Activated CD8-positive, alpha-beta T cell treated with anti-CD3 and anti-CD28 coated beads, Interleukin-2, amount 10 ng/mL, durations not matched to agents 7 days and 5 days (primary cell): ENCODE measurements at places on chromosomes 12 and 14. TPM values are rescaled to one million over a fixed set of nuclear protein-coding genes. Genes with fewer than 3 reads are reported as not detected.

- no peak for DNase-seq
Observed at GRCh38 chr12:76255692-76256091, 92.5 kb downstream of the BBS10 start.

DNA sequence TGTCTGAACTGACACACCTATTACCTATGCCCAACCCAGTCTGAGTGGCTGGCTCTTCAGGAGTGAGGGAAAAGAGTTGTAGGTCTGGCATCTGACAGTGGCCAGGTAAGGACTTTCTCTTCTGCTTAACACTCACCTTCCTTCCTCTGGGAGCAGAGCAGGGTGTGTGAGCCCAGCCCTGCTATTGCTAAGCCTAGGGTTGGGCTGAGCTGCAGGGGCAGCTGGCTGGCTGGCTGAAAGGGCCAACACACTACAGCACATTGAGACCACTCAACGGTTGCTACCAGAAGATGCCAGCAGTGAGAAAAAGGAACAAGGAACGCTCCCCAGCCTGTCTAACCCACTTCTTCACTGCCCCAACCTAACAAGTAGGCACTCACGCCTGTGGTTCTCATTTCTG is 201.2 kb downstream of the DPF3 start:
- DNase-seq: no peak

GRCh38 chr12:109795023-109795422 is 38.2 kb downstream of the TRPV4 start:
- DNase-seq: no peak

DNA sequence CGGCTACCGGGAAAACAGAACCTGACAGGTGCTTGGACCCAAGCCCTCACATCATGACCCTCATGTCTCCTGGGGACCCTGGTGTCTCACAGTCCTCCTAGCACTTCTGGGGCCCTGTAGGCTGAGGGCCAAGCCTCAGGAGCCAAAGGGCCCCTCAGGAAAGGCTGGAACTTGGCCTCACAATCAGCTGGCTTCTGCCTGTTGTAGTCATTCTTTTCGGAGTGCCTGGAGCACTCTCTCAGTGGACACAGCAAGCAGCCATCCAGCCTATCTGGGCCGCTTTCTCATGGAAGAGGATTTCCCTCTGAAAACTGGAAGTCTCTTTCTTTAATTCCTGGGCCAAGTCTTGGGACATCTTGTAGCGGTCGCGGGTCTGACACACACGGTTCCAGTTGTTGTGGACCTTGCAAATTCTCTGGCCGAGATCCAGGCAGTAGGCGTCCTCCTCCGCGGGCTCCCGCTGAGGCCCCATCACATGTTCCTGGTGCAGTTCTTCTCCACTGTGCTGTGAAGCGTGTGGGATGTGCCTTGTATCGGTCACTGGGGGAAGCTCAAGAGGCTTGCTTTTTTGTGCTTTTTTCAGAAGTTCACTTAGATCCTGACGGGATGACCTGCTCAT is 169.3 kb downstream of the EMP1 start:
- DNase-seq: no peak

GRCh38 chr14:100907240-100907639 is 3.7 kb upstream of the RTL1 start:
- no peak for DNase-seq

DNA sequence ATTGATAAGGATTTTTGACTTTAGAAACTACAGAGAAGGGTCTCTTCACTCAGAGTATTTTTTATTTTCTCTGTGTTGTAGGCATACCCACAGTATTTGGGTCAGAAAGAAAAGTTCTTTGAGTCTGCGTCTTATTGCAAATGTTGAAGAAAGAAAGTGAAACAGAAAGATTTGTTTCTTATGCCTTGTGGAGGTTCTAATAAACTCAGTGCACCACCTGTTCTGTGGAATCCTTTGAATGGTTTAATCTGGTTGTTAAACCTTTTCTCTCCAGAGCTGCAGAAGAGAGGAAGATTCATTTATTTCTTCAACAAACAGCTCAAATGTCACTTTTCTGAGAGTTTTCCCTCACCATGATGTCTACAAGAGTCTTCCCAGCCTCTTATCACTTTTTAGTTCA is 146.6 kb upstream of the PLEKHG7 start:
- DNase-seq: no peak

DNA sequence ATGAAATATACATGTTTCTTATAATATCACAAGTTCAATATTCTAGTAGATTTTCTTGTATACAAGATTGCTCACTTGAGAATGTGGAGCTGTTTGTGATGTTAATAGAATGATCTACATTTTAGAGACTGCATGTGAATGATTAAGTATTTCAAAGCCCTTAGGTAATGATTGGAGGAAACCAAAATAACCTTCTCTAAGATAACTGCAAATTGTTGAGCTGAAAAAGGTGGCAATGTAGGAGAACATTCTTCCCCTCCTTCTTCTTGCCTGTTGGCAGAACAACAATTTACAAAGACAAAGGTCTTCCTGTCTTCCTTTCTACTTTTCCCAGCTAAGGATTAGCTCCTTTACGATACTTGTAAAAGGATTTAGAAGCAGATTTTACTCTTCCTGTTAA is 2.0 kb upstream of the CLEC6A start:
- DNase-seq: no peak

DNA sequence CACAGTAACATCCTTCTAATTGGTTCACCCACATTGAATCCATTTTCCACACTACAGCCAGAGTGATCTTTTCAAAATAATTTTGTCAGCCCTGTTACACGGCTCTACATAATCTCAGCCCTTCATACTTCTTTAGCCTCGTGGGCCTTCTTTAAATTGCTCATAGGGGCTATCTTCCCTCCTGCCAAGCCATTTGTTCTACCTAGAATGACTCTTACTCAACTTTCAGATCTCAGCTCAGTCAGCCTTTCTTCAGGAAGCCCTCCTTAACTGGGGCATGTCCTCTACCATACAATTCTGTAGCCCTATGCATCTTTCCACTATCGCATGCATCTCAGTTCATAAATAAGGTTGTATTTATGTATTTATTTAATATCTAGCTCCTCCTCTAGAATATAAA is 39.7 kb downstream of the CEP128 start:
- no peak for DNase-seq

- DNase-seq: no peak
Observed at GRCh38 chr14:31292937-31293616, 85.5 kb upstream of the HECTD1 start.

- DNase-seq: no peak
Observed at GRCh38 chr12:22310275-22310674, 24.2 kb downstream of the ST8SIA1 start.

GRCh38 chr14:31950764-31951637 is 126.1 kb upstream of the ARHGAP5 start:
- DNase-seq: no peak

DNA sequence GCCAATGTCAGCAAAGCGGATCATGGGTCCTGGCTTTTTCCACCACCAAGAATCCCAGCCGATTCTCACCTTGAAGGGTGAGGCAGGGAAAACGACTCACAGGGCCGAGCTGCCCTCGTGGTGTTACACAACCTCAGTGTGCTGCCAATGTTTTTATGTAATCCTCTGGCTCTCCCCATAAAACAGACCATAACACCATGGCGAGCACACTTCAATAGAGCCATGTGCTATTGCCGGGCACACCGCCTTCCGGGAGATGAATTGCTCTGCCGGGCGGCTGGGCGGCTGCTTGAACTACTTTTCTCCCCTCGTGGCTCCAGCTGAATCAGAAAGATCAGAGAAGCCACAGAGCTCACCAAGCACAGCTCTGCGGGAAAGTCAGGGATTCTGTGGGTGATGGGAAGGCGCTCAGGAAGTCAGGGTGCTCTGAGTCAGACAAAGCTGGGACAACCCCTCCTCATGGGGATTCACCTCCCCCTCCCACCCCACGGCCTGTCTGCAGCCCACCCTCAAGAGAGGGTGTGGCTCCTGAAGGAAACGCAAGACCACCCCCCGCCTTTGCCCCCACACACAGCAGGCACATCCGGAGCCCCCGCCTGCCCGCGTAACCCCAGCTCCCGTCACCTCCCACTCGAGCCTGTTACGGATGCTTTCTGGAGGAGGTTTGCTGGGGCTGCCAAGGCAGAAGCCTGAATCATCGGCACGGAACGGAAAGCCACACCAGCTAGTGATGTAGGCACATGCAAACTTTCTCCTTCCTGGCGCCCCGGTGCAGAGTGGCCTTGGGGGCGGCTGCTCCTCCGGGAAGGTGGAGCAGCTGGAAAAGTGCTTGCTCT is 1.8 kb downstream of the GALNT9 start:
- peak; percentile 40 for DNase-seq

- DNase-seq: no peak
Observed at GRCh38 chr12:121618659-121619233, 7.6 kb upstream of the ORAI1 start.

DNA sequence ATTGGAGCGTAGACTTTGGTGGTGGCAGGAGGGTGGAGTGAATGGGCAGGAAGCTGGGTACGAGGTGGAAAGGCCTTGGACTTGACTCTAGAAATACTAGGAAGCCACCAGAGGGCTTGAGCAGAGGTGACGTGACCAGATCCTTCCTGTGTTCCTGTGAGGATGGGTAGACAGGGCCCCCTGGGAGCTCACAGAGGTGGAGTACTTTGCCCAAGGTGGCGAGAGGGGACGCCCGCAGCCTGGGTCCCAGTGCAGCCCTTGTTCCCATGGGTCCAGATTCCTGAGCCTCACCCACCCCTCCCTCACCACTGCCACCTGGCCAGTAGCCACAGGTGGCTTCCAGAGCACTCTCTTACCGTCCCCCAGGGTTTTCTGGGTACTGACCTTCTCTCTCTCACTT is 89.8 kb downstream of the KIF26A start:
- no peak for DNase-seq

- no peak for DNase-seq
Observed at GRCh38 chr14:99774556-99775307, 18.5 kb upstream of the EML1 start.

- no peak for DNase-seq
Observed at GRCh38 chr12:8866429-8866828, 44.0 kb downstream of the A2ML1 start.

- DNase-seq: no peak
Observed at GRCh38 chr14:76941946-76942805, 86.3 kb downstream of the IRF2BPL start.

- DNase-seq: no peak
Observed at GRCh38 chr14:35349496-35350365, 54.8 kb downstream of the NFKBIA start.

- DNase-seq: no peak
Observed at GRCh38 chr14:27015065-27015464, 417.2 kb upstream of the NOVA1 start.

DNA sequence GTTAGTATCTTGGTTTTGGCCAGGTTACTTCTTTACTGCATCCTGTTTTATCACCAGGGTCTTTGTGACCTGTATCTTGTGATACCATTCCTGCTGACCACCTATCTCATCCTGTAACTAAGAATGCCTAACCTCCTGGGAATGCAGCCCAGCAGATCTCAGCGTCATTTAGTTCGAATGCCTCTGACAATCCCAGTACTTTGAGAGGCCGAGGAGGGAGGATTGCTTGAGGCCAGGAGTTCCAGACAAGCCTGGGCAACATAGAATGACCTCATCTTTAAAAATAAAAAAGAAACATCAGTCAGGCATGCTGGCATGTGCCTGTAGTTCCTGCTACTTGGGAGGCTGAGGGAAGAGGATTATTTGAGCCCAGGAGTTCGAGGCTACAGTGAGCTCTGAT is 206.5 kb downstream of the SUDS3 start:
- DNase-seq: no peak

- DNase-seq: no peak
Observed at GRCh38 chr12:62934239-62934798, 631 bp downstream of the PPM1H start.

DNA sequence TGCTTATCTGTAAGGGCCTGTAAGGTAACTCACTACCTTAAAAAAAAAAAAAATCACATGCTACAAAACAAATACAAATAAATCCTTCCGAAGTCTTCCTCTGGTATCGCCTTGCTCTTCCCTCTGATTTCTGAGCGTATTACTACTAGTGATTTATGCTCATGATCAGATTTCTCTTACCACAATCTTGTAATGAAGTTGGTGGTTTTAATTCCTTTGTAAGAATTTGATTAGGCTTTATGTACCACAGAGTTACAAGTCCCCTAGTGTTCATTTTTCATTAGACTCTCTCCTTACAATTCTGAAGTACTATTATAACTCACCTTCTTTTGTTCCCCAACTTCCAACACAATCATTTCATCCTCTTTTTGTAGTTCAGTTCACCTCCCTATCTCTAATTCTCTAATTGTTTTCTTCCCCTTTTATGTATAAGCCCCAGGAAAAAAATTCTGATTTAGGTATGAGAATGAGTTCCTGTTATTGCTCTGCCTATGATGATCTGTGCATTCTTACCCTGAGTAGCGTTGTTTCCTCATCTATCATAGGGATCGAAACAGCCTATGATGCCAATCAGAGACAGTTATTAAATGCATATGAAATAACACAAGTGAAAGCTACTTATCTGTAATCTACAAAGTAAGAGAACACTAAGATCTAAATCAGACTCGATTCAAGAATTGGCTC is 81.5 kb downstream of the EPS8 start:
- no peak for DNase-seq

DNA sequence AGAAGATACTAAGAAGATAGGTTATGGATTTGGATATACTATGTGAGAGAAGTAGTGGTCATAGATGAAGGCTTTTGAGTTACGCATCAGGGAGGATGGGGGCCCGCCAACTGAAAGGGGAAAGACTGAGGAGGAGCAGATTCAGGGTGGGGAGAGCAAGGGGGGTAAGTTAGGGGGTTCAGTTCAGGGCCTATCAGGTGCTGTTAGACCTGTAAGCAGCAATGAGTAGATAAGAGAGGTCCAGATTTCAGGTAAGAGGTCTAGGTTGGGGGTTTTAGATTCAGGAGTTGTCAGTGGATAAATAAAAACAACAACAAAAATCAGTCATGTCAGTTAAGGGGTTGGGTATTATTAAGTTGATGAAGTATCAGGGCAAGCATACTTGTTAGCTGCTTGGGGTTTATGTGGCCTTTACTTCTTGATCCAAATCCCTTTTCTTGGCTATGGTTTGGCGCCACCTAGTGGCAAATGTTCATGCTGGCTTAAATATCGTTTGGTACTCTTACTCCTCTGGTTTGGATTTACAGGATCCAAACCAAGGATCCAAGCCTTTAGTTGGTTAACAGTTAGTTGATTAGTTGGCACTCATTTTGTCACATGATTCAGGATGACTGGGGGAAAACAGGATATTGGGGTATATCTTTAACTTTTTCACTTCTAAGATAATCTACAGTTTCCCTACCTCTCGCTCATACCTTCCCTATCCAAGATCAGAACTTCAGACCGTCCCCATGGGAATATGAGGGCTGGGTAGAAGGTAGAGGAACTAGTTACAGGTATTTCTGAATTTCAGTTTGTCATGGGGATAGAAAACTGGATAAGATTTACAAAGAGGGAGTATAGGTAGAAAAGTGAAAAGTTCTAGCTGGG is 65.1 kb downstream of the PCNX1 start:
- peak; percentile 90 for DNase-seq

The CMKLR1 gene
- not detected for total RNA-seq

The TM7SF3 gene
- total RNA-seq: 54.0 TPM

The FBRSL1 gene
- 58.5 TPM for total RNA-seq

The ADSS1 gene
- total RNA-seq: 1.8 TPM

The RPAP3 gene
- 41.6 TPM for total RNA-seq

The ZNF891 gene
- total RNA-seq: 2.3 TPM

The ADCK1 gene
- 3.3 TPM for total RNA-seq

The CLEC4D gene
- total RNA-seq: not detected

The MIPOL1 gene
- not detected for total RNA-seq

The HVCN1 gene
- total RNA-seq: 30.8 TPM

The PTMS gene
- total RNA-seq: 42.9 TPM
